ENCODE measurements at places on chromosomes 3 and 15.

DNA sequence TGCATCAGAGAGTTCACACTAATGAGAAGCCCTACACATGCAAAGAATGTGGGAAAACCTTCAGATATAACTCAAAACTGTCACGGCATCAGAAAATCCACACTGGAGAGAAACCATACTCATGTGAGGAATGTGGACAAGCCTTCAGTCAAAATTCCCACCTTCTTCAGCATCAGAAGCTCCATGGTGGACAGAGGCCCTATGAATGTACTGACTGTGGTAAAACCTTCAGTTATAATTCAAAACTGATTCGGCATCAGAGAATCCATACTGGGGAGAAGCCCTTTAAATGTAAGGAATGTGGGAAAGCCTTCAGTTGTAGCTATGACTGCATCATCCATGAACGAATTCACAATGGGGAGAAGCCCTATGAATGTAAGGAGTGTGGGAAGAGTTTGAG is 10.2 kb downstream of the ZNF619 start:
- no peak for DNase-seq

GRCh38 chr3:83821506-83821905 is 1137.3 kb upstream of the CADM2 start:
- DNase-seq, result no peak

DNA sequence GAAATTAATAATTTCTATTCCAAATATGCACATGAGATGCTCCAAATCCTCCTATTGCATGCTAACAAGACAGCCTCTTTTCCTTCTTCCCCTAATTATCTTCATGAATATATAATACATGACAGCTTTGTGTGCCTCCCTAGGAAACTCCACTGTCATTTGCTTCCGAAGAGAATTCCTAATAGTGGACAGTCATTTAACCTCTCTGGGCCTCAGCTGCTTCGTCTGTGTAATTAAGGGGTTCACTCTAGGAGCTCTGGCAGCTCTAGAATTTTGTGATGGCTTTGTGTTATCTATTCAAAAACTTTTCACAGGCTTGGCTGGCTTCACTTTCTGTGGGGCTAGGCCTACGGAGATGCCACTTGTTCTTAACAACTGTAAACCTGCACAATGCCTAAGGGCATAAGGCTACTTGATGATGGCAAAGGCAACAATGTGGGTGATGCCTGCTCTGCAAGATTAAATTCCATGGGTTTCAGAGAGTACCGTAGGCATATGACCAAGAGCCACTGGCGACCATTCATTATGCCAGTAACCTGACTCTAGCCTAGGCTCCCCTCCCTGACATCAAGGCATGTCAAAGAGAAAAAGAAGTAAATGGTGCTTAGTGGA is 333.8 kb upstream of the UMPS start:
- no peak for DNase-seq

GRCh38 chr3:127389420-127389819 is 101.6 kb upstream of the PRR20G start:
- no peak for DNase-seq

- no peak for DNase-seq
Observed at GRCh38 chr15:43954181-43954621, 127.4 kb downstream of the WDR76 start.

DNA sequence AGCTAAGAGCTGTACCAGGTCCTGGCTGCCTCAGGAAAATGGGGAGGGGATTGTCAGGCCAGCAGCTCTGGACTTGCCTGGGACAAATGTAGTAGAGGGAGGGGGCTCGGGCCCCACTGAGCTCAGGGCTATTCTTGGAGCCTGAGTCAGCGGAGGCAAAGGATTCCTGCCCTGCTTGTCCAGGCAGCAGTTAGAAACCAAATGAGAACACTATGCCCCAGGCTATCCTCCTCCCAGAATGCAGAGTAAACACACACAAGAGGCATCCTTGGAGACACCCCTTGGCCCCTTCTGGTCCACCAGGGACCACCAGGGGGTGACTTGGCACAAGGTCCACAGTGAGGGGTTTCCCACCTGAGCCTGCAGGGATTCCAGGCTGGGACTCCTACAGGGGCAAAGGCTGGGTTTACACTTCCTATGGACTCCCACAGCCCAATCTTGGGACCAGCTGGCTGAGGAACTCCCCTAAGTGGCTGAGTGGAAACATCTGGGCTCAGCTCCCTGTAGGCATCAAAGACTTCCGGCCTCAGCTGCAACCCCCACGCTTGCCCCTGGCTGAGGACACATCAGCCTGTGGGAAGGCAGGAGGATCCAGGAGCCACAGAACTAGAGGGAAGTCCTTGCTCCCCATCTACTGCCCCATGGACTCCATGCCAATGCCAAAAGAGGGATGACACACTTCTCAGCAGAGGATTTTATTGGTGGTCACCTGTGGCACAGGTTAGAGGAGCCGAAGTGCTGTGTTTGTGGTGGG is 3.4 kb upstream of the COL7A1 start:
- no peak for DNase-seq

DNA sequence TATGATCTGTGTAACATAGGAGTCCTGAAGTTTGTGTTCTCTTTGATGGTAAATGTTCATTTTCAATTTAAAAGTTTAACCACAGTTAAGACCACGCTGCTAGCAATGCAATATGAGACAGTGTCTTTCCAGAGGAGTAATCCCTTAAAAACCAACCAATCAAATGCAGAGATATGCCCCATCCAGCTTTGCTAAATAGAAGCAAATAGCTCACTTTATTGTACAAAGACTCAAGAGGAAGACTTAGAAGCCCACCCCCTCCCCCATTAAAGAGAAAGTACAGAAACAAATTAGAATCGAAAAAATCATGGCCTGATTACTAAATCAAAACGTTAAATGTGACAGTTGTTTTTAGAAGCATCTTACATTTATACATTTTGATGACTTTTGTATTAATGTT is 2.1 kb upstream of the ANP32A start:
- DNase-seq, result no peak

- DNase-seq, result no peak
Observed at GRCh38 chr3:41630708-41631107, 331.2 kb downstream of the ULK4 start.

GRCh38 chr3:149277331-149277813 is 55.7 kb upstream of the CP start:
- DNase-seq, result no peak

DNA sequence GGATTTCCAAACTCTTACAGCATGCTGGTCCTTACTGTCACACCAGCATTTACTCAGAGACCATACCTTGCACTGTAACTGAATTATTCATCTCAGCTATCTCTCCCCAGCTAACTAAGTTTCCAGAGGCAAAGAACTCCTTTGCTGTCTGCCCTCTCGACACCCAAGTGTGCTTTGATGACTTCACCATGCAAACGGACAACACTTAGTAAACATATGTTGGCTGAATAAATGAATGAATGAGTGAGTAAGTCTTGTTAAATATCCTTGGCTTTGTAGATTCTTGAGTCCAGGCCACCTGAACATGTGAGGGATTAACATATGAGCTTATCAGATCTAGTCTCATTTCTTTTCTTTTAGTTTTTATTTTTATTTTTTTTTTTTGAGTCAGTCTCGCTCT is 138.2 kb downstream of the PLD1 start:
- no peak for DNase-seq

- DNase-seq, result no peak
Observed at GRCh38 chr3:194399874-194400411, 877 bp upstream of the GP5 start.

- no peak for DNase-seq
Observed at GRCh38 chr15:64213646-64214045, 50.8 kb upstream of the PPIB start.

DNA sequence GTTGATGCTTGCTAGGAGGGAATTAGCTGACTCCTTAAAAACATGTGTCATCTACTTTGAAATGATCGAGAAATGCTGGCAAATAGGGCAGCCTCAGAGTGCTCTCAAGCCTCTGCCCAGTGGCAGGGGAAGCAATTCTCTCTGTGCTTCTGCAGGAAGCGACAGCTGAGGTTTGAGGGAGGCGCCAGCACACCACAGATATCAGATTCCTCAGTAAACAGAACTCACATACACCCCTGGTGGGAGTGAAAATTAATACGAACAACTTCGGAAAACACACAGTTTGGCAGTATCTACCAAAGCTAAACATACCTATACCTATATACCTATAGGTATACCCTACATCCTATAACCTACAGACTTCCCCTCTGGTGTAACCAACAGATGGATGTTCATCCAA is 61.3 kb downstream of the NSMCE3 start:
- no peak for DNase-seq

DNA sequence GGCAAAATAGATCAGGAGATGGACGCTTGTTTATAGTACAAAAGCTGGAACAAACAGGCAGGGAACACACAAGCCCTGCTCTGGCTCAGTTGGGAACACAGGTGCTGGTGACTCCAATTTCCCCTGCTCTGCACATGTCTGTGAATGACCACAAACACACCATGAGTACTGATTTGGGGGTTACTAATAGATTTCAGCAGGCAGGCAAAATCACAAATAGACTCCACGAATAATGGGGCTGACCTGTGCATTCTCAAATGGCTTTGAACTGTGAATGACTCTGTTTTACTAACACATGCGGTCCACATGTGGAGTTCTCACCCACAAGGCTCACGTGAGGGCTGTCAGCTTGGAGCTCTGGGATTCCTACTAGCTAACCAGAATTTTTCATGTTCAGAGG is 3.9 kb downstream of the RTP3 start:
- DNase-seq, result no peak

DNA sequence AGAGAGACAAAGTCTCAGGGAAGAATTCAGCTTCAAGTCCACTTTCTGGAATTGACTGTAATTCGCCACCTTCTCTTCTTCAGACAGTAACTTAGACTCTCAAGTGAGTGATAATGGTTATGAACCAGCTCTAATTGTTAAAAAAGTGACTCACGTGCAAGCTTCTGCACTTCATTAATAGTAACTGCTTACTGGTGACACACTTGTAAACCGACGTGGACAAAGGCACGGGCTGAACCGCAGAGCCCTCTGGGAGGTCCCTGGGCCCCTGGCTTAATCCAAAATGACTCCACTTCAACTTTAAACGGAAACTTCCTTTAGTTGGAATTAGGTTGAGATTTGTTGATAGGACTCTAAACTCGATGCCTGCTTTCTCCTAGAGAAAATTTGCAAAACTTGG is 17.0 kb downstream of the MUC4 start:
- DNase-seq, result no peak

DNA sequence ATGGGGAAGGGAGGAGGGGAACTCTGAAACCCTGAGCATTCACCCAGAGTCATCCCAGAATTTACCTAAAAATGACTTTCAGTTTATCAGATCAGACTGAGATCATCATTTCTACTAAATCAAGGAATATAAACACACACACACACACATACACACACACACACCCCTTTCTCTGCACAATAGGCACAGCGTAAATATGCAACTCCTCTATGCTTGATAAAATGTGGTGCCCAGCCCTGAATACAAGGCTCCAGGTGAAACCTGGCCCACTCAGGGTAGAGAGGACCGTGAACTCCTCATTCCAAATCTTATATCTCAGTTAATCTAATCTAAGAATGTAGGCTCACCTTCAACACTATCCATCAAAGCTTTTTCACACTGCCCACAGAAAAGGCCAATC is 31.8 kb upstream of the SEC22A start:
- no peak for DNase-seq

DNA sequence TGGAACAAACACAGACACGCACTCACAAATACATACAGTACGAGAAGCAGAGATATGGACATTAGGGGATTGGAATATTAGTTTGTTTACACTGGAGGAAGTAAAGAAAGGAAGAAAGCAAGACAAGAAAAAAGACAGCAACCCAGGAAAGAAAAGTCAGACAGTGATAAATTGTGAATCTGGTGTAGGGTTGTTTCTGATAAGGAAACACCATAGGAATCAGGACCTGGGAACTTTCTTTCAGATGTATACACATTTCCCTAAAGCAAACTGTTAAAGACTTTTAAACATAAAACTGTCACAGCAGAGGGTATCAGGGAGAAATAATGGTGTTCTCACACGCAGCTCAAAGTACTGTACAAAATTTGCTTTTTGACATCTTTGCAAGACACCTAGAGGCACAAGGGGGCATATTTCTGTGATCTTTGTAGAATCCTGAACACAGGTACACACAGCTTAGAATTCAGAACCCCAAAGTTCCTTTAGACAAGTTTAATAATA is 153.7 kb downstream of the TUSC7 start:
- DNase-seq, result no peak

GRCh38 chr3:66000506-66000905 is 38.2 kb downstream of the MAGI1 start:
- no peak for DNase-seq

DNA sequence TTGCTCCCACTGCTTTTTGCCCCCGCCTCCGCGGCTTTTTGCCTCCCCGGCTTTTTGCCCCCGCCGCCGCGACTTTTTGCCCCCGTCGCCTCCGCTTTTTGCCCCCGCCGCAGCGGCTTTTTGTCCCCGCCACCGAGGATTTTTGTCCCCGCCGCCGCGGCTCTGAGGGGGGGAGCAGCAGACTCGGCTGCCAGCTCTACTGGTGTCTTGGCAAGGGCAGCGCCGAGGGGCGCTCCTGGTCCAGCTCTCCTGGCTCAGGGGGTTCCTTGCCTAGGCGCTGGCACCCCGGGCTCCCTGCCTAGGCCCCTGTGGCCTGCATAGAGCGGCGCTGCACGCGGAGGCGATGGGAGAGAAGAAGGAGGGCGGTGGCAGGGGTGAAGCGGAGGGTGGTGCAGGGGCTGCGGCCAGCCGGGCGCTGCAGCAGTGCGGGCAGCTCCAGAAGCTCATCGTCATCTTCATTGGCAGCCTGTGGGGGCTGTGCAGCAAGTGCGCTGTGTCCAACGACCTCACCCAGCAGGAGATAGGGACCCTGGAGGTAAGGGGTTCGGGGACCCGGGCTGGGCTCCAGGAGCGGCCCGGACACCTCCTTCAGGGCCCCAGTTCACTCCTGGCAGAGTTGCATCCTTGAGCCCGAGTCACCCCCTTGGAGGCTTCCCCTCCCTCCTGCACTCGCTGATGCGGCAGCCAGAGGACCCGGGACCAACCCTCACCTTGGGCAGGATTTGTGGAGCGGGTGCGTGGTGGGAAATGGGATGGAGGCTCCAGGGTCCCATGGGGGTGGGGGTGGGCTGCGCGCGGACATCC is 642.4 kb downstream of the GOLGA6L6 start:
- DNase-seq, result no peak

DNA sequence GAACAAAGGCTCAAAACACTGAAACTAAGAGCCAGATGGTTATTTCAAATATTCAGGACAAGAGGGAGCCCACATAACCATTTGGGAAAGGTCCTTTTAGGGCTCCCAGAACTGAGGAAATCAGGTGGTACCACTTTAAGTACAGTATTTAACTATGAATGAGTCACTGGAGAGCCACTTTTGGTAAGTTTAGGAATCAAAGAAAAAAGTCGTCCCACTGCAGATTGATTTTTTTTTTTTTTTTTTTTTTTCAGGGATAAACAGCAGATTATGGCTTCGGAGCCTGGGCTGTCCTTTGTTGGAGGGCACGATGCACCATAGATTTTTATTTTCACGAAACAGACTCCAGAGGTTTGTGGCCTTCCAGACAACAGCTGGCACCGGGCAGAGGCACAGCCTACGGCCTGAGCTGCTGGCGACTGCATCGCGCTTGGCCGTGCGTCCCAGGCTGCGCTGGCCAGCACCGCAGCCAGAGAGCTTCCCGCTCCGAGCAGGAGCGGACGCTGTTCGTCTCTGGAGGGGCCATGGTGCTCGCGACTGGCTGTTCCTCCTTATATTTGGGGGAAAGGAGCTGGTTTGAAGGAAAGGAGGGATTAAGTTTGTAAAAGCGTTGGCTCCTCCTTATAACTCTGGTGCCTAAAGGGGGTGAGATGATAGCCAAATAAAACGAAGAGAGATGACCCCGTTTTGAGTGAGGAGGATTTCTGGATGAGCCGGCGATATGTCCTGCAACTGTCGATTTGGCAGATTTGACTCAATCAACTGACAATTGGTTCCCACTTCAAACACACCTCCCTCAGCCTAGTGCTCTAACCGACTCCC is 152.9 kb upstream of the GOLIM4 start:
- DNase-seq, result no peak

All from NCI-H1694 treated with DMSO at 0.1 percent for 48 hours (cell line).